ENCODE measurements at places on chromosomes 2 and 18.

DNA sequence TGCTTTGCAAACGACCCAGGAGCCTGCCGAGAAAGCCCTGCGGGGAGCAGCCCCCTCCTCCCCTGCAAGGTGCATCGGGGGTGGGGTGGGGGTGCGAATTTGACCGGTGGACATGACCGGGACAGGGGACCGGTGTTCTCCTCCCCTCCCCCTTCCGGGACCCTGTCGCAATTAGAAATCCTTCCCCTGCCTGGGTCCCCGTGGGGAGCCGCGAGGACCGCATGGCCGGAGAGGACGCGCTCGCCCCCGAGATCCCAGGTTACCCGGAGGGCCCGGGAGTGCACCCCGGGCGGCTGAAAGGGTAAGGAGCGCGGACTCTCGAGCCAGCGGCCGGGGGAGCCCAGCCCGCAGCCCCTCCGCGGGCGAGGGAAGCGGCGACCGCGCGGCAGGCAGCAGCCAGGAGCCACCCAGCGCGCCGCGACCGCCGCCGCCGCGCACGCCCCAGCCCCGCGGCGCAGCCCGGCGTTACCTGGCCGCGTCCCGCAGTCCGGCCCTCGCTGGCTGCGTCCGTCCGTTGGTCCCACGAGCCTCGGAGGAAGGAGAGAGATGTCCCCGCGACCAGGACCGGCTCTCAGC, 482 bp downstream of the DLGAP1 start:
- DNase-seq = no peak

- no peak for DNase-seq
Measured at GRCh38 chr2:144447535-144447934, 72.4 kb downstream of the ZEB2 start.

DNA sequence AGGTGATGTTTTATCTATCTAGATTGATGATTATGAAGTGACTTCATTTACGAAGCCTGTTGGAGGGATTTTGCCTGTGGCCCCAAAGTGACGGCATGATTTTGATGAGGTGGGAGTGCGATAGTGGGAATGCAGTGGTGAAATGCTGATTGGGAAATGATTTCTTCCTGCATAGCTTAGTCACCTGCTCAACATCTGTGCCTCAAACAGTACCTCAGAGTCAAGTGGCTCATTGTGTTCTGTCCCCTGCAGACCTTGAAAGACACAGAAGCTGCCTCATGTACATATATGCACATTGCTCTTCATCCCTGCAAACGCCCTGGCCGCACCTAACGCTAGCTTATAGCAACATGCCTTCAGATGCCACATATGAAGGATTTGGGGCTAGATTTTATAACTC, 201.2 kb downstream of the TPGS2 start:
- DNase-seq = no peak

DNA sequence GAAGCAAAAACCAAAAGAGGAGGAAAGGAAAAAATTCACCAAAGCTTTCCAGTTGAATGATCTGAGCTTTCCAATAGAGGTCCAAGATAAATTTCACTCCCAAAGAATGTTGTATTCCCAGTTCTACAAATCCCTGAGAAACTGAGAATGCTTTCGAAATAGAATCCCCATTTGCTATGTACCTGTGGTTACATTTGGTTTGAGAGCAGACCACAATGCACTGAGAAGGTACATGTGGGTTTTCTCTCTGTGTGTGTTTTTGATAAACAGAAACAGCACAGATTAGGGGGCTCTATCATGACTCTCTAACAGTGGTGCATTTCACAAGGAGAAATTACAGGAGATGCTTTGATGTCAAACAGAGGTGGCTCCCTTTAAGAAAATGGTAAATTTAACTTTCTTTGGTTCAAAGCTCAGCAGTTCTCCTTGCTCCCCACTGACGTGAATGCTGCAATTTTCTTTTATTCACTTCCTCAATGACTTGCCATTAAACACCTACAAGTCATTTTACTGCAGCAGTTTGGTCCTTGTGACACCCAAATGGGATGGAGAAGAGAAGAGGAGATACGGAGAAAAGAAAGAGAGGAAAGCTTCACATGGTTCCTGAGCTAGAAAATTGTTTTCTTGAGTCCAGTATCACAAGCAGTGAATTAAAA, 108.7 kb downstream of the EPHA4 start:
- DNase-seq = no peak

DNA sequence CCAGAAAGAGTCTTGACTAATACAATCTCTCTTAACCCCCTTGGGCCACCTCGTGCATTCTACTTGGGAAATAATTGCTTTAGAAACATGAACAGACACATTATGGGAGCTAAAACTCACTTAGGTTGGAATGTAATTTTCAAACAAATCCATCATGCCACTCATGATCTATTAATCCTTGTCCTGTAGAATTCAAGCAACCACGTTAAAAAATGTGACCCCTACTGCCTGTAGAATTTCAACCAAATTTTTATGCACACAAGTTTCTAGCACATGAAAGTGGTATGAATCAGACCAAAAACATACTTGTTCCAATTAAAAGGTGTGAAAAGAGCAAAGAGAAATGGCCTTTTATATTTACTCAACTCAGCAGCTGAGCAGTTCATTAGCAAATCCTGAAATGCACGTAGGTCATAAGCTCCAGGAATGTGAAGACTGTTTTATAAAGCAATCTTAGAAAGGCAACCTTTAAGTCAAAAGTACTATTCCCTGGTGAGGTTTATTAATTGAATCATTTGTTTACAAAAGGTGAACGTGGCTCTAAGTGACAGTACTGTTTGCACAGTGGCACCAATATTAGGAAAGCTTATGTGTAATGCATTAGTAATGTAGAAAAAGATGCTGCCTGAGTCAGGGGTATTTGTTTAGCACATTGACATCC, 459.4 kb upstream of the UBE2E3 start:
- no peak for DNase-seq

DNA sequence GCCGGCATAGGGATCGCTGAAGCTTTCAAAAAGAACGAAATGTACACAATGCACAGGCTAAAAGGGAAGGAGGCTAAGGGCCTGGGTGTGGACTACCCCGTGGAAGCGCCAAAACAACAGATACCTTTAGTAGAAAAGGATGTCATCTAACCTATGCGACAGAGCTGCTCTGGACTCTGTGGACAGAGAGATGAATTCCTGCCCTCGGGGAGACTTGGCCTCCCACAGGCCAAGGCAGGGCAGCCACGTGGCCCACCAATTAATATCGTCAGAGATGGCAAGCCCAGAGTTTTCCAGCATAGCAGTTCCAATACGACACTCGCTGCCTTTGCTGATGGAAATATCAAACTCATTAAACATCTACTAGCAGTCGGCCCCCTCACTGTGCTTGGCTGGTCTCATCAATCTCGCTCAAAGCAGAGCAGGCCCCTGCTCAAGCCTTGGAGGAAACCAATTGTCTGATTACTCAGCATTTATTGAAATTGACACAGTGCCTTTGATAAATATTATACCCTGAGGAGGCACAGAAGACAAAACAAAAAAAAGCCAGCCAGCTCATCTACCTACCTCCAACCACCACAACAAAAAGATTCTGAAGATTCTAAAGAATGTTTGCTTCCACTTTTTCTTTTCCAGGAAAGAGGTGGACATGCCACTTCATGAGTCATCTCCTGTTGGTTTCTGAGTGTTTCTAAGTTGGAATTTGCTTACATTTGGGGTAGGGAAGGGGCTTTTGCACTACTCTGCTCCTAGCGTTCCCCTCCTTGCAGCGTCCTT, 79.0 kb upstream of the ACAA2 start:
- DNase-seq = no peak

GRCh38 chr2:239025096-239025801, 177.4 kb downstream of the TWIST2 start:
- DNase-seq = no peak

DNA sequence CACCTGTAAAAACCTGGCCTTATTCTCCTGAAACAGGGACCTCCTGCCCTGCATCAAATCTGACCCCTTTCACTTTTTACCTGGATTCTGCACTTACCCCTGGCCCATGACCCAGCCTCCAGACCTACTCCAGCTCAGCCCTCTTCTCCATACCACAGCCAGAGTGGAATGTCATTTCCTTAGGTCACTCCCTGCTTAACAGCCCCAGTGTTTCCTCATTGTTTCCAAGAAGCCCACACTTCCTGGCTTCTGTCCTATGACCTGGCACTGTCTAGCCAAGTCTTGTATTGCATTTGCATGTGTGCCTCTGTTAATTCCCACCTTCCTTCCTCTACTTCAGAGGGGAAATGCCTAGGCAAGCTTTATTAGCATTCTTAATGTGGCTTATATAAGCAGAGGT, 51.4 kb upstream of the TRIB2 start:
- no peak for DNase-seq

GRCh38 chr2:31319406-31320175, 85.6 kb downstream of the EHD3 start:
- DNase-seq = peak; percentile 12

- no peak for DNase-seq
Measured at GRCh38 chr2:26179446-26179913, 6.6 kb downstream of the GAREM2 start.

DNA sequence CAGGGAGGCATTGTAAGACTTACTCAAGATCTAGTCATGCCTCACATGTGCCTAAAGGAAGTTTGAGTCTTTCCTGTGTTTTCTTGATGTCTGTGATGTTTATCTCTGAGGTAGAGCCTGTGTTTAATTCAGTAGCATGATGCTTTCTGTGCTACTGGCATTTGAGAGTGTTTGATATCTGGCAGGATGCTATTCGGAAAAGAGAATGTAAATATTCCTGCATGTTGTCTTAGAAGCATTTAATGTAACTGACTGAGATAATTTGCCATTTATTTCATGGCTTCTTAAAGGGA, 58.8 kb downstream of the GREB1L start:
- DNase-seq = no peak

- DNase-seq = no peak
Measured at GRCh38 chr2:237885111-237885930, 25.9 kb downstream of the RAMP1 start.

- no peak for DNase-seq
Measured at GRCh38 chr2:96025194-96025492, 9.6 kb downstream of the GPAT2 start.

DNA sequence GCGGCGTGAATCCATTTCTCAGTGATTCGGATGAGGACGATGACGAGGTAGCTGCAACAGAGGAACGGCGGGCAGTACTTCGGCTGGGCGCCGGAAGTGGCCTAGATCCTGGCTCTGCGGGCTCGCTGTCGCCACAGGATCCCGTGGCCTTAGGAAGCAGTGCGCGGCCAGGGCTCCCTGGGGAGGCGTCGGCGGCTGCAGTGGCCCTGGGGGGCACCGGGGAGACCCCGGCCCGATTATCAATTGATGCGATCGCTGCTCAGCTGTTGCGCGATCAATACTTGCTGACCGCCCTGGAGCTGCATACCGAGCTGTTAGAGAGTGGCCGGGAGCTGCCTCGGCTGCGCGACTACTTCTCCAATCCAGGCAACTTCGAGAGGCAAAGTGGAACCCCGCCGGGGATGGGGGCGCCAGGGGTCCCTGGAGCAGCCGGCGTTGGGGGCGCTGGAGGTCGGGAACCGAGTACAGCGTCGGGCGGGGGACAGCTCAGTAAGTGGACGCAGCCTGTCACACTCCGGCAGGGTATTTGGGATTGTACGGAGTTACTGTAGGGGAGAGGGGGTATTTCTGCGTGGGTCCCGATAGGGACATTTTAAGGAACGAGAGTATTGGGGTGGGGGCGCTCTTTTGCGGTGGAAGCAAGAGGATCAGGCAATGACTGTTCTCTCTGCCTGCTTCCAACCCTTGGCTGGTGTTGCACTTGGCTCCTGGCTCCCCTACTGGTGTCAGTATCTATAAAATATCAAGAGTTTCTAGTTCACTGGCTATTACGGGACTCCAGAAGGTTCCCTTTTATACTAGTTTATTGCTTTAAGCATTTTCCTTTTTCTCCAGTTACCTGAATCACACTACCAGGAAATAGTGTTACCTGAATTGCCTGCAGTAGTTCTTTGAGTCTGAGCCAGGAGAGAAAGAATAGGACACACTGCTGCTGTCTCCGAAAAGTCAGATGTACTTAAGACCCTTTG, 772 bp downstream of the RELCH start:
- peak; percentile 13 for DNase-seq

GRCh38 chr18:63949068-63949737, at the start of gene HMSD:
Gene HMSD, plus strand, starts transcription at chr18:63949301. Its CDS starts 4,155 bp downstream, at chr18:63953456.
- peak; percentile 59 for DNase-seq

GRCh38 chr2:224957540-224958461, 84.5 kb downstream of the DOCK10 start:
- no peak for DNase-seq

DNA sequence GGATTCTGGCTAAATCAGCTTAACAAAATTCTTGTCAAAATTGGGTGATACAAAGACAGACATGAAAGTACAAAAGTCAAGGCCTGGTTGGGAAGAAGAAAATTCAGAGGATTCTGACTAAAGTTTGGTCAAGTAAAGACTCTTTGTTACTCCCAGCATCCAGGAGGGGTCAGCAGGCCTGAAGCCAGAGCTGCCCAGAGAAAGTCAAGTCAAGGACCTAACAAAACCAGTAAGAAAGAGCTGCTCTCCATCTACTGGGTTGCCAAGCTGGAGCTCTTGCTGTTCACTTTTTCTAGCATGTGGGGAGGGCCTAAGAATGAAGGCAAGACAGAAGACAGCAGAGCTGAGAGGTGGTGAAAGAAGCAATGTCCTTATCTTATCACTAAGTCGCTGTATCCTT, 143.3 kb downstream of the C1D start:
- no peak for DNase-seq

- DNase-seq = no peak
Measured at GRCh38 chr2:74694281-74694680, 40.2 kb downstream of the SEMA4F start.

DNA sequence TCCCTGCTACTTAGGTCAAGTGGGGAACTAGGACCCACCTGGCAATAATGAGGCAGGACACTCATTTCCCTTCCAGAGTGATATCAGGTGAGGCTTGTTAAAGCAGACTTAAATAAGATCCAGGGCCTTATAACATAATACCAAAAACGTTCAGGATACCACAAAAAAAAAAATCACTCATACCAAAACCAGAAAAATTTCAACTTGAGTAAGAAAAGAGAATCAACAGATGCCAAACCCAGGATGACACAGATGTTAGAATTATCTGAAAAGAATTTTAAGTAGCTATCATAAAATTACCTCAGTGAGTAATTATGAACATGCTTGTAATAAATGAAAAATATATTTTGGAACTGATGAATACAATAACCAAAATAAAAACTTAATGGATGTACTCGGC, 255.6 kb upstream of the OSR1 start:
- DNase-seq = no peak

GRCh38 chr2:60400462-60401246, 152.8 kb downstream of the BCL11A start:
- DNase-seq = no peak

- peak; percentile 75 for DNase-seq
Measured at GRCh38 chr2:25672494-25673299, 680 bp downstream of the DTNB start.
